ENCODE measurements at places on chromosomes 16 and 17.

GRCh38 chr17:67335245-67335835 lies 31.0 kb downstream of the PSMD12 start:
- DNase-seq = no peak

- DNase-seq = no peak
Observed at GRCh38 chr17:34024386-34024785, 230.7 kb upstream of the CCL2 start.

DNA sequence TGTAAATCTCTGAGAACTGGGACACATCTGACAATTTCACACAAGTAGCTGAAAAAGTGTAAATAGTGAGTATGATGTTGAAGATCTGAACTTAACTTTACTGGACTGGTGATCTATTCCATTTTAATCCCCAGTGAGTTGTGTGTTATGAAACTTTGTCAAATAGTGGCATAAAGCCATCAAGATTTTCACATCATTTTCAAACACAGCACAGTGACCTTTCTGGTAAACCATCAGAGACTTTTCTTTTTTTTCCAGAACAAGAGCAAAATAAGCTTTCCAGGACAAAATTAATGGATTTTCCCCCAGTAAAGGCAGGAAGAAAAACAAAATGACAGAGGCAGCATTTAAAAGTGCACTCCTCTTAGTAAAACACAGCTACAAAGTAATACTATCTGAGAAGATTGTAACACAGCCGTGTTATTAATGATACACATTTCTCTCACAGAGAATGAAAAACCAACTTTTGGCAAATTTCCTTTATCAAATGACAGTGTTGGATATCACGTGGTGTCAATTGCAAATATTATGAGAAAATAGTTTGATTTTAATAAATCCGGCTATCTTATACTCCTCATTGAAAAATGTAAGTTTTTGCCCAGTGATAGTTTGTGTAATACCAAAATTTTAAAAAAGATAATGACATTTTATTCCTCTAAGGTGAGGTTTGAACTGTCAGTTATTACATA lies 16.8 kb upstream of the COL1A1 start:
- no peak for DNase-seq

DNA sequence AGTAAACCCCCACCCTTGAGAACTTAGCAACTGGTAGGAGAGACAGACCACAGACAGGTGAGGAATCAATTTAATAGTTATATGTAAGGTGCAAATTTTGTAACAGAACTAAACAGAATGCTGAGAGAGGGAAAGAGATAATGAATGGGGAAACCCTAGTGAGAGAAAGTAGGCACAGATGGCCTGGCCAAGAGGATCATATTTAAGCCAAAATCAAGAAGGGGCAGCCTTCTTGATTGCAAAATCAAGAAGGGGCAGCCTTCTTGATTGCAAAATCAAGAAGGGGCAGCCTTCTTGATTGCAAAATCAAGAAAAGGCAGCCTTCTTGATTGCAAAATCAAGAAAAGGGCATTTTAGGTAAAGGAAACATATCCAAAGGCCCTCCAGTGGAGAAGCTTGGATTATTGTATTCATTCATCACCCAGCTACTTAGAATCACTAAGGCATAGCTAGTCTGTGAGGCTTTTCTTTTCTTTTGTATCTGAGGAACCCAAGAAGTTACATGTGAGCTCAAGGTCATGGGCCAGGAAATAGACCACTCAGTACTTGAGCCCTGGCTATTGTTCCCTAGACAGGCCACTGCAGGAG lies 190.6 kb downstream of the CYLD start:
- DNase-seq = no peak

DNA sequence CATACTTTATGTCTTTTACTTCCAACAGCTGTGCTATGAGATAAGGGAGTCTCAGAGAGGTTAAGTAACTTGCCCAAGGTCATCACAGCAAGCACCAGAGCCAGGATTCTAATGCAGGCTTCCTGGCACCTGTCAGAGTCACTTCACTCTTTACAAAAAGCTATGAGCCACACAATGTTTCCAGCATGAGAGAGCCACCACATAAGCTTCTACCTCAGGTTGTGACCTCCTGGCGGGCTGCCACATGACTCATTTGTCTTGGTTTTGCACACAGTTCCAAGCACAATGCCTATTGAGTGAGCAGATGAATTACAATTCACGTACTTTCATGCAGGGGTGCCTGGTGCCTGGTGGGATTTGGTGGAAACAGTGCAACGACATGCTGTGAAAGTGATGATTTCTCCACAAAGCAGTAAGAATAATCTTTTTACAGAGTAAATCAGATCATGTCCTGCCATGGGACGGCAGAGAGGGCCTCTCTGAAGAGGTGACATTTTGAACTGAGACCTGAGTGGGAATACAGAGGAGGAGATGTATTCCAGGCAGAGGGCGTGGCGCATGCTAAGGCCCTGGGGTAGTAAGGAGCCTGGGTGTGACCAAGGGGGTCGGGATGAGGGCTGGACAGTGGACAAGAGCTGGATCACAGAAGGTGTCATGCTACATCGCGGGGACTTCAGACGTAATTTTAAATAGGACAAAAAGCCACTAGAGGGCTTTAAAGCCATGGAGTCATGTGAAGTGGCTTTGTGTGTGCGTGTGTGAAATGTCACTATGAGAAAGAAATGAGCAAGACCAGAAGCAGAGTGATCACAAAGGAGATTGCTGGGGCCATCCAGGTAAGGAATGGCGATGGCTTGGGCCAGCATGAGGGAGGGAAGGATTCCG lies 53.4 kb downstream of the CACNG3 start:
- no peak for DNase-seq

- DNase-seq = peak; percentile 53
Observed at GRCh38 chr17:31672161-31672819, 186.8 kb downstream of the COPRS start.

Data from posterior vena cava (tissue), 2 donors.